ENCODE measurements at places on chromosomes 7 and 10.

GRCh38 chr7:3043544-3044371, at the start of gene CARD11:
CARD11 (minus strand) TSS chr7:3043867; CDS start chr7:2958506, 85,361 bp downstream.
- peak; percentile 50 for DNase-seq

DNA sequence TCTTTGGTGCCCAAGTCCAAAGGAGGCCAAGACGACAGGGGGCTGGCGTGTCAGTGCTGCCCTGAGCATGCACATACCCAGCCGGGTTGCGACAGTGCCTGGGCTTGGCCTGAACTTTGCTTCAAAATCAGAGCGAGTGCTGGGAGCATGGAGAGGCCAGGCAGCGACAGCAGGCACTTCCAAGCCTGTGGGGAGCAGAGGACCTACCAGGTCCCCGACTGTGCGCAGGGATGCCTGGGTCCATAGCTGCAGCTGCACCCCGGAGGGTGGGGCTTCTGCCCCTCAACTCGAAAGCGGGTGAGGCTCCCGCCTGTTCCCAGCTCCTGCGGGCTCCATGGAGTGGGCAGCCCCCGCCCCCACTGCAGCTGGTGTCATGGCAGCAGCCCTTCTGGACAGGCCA, 79.1 kb downstream of the HDAC9 start:
- no peak for DNase-seq

GRCh38 chr10:99528494-99529441, 4.0 kb upstream of the NKX2-3 start:
- no peak for DNase-seq

- DNase-seq: no peak
Measured at GRCh38 chr10:123429706-123430221, 236.4 kb upstream of the GPR26 start.

GRCh38 chr7:101882595-101883564, 65.5 kb downstream of the CUX1 start:
- DNase-seq: no peak

DNA sequence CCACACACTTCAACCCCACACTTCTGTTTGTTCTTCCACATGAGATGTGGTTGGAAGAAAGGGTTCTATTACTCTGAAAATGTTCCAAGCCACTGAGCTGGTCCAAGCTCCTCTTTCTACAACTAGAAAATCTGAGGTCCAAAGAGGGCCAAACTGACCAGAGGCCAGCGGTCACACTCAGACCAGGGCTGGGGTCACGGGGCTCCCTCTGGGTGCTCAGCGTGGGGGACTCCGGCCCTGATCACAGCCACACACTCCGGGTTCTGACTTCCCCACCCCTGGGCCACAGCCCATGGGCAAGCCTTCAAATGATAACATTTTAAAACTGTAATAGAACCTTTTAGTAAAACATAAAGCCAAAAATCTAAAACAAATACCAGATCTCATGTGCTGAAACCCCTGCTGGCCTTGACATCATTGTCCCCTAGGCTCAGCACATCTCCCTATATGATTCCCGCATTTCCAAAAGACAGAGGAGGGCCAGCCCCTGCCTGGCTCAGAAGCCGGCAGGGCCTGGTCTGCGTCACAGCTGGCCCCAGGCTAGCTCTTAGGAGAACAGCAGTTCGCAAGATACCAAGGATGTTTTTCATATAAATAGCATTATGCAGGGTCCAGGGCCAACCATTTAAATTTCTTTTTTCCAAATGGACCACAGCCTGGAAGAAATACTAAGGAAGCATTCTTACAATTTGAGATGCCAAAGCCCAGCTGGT, 3.3 kb downstream of the CRYGN start:
- DNase-seq: no peak

DNA sequence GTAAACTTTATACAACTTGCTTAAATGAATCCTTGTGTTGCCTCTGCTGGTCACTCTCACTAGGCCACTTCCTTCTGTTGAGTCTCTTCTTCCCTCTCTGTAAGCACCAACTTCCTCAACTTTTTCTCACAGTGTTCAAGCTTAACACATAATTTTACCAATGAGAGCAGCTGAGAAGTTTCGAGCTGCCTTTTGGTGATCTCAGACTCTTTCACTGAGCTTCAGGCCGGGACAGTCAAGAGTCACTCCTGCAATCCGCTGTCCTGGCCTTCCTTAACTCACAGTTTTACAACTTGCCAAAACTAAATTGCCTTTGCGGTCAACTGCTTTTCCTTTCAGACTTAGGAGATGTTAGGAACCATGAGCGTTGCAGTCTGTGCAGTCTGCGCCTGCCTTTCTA, 47.4 kb downstream of the PRPF18 start:
- no peak for DNase-seq

- no peak for DNase-seq
Measured at GRCh38 chr10:99979066-99979685, 30.6 kb downstream of the DNMBP start.

GRCh38 chr10:115696747-115697146, 576.3 kb downstream of the GFRA1 start:
- DNase-seq: no peak

DNA sequence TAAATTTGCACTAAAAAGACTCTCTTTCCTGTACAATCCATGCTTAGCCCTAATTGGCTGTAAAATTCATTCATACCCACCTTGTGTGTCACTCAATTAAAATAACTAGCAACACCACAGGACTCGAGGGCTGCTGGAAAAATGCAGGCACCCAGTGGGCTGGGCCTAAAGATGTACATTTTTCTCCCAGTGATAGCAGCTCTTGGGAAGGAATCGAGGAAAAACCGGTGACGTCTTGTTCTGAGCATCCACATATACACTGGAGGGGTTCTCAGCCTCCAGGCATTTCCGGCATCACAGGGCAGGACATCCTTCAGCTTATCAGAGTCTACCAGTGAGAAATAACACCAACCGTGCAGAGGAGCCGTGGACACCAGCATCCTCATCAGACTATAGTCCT, 85.8 kb upstream of the PITRM1 start:
- no peak for DNase-seq

DNA sequence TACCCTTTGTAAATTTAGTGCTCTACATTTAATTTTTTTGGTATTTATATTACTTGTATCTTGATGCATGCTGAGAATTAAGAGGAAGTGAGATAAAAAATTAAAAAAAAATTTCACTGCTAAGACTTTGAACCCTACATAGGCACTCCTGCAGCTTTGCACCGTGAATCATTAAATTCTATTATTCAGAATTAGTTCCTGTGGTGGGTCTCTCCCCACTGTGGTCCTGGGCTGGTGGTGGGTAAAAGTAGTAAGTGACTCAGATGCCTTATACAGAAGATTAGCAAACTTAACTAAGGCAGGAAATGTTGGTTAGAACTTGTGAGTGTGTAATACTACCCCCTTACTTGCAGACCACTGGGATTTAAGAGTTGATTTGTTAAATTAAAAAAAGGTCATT, 72.6 kb downstream of the AP3M1 start:
- no peak for DNase-seq

GRCh38 chr10:88781206-88781605, 21.3 kb upstream of the LIPM start:
- DNase-seq: no peak

GRCh38 chr7:26673271-26673670, 191.1 kb downstream of the SKAP2 start:
- DNase-seq: no peak

GRCh38 chr10:3419719-3420495, 247.3 kb upstream of the PITRM1 start:
- no peak for DNase-seq

DNA sequence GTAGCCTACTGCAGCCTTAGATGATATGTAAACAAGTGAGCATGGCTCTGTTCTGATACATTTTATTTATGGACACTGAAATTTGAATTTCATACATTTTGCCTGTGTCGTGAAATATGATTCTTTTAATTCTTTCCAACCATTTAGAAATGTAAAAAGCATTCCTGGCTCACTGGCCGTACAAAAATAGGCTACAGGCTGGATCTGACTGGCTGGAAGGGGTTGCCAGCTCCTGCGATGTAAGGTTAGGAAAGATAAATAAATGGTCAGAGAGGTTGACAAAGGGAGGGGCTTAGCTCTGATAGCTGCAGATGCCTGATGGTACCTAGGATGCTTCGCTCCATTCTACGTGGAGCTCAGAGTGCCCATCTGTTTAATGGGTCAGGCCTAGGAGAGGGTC, 3.4 kb downstream of the ADCYAP1R1 start:
- no peak for DNase-seq

DNA sequence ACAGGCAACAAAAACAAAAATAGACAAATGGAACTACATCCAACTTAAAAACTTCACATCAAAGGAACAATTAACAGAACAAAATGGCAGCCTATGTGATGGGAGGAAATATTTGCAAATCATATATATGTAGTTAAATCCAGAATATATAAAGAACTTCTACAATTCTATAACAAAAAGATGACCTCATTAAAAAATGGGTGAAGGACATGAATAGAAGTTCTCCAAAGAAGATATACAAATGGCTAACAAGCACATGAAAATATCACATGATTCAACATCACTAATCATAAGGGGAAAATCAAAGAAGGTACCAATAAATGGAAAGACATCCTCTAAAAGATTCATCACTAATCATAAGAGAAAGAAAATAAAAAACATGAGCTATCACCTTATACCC, 416.1 kb downstream of the LRMDA start:
- no peak for DNase-seq

GRCh38 chr7:16822029-16822428, 17.2 kb upstream of the AGR2 start:
- no peak for DNase-seq

DNA sequence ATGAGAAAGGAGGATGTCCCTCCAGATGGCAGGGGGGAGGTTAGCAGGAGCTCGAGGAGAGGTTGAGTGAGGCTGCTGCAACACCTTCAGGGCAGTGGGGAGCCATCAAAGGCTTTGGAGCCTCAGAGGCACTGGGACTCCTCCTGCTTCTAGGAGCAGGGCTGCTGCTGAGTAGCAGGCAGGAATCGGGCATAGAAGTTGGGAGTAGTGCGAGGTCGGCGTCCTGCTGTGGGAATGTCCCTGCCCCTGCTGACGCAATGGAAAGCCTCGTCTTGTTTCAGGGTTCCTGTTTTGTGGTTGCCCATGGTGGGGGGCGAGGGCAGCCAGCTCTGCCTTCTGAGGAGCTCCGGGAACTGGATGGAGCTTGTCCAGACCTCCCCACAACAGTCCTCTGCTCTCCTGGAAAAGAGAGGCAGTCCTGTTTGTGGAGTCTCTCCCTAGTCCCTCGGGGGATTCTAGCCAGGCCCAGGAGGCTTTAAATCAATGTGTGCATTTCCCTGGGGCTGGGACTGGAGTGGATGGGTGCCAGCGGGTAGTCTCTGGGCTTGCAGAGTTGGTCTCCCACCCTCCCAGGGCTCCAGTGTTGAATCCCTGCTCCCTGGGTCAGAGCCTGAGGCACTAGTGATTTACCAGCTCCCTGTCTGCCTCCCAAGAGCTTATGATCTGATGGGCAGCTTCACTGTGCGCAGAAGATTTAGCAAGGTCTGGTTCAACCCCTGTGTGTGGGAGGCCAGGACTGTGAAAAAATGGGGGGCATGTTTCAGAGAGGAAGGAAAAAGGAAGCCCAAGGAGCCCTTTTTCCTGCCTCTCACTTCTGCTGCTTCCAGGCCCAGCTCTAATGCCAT, 98.7 kb upstream of the PPIF start:
- no peak for DNase-seq

GRCh38 chr7:81705206-81705605, 64.6 kb downstream of the HGF start:
- DNase-seq: no peak

DNA sequence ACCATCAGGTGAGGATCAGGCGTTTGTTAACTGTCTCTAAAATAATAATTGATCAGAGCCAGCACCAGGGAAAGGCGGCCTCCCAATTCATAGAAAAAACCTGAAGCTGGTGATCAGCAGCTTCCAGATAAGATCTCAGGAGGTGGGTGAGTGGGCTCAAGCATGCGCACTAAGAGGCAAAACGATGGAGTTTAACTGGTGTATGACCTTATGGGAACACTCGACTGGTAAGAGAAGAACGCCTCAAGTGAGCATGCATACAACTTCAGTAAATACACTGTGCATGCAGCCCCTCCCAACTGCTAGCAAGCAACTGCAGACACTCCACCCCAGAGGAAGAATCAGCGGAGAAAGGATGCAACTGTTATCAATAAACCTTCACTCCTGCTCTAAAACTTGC, 18.1 kb downstream of the RAPGEF5 start:
- DNase-seq: no peak

DNA sequence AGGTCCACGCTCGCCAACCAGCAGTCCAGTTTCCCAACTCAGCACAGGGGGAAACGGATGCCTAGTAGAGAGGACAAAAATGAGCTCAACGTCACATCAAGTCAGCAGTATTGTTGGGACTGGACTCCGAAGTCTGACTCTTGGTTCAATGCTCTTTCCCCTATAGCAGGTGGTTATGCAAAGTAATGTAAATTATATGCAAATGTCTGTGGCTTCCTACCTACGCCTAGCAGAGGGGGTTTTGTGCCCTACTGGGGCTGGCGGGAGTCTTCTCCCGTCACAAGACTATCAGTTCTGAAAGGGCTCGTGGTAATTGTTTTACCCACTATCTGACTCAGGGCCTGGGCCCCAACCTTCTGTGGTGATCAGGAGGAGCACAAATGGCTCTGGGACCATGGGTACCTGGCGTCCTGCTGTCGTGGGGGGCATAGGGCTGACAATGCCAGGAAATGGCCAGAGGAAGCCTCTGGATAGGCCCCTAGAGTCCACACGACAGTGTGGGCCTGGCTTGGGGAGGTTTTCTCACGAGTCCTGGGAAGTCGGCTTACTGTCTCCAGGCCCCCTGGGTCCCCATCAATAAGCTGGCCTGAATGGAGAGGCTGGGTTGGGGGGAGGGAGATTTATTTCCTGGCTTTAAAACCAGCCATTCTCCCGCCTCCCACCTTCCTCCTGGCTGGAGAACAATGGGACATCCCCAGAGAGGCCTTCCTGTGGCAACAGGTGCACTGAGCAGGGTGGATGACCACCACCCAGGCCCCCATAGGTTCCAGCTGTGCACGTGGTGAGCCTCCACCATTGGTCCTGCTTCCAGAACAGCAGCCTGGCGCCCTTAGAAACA, 41.8 kb downstream of the UNC5B start:
- no peak for DNase-seq

GRCh38 chr7:40808378-40808942, 673.7 kb downstream of the SUGCT start:
- DNase-seq: no peak

GRCh38 chr7:76261931-76262330, 40.5 kb upstream of the HSPB1 start:
- DNase-seq: no peak

GRCh38 chr7:117092785-117093184, 139.5 kb downstream of the ST7 start:
- DNase-seq: no peak

DNA sequence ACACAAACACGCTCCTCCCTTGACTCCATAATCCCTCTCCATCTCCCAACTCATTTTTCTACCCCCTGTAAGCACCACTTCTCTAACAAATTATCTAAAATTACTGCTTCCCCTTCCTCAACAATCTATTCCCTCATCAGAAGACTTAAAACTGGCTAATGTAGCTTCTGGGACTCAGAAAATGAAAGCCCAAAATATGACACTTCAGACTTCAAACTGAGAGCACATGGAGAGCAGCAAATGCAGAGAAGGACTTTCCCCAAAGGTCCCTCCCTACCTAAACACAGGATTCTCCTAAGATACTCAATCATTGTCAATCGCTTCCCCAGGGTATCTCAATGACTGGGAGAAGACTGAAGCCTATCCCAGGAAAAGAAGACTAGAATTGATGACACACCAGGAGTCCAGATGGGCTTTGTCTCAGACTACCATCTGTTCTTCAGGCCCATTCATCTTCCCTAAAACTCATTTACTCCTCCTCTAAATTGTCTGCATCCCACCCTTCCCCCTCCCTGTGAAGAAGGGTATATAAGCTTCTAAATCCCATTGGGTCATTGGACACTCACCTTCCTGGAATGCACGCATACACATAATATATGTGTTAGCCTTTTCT, 39.2 kb downstream of the ST8SIA6 start:
- DNase-seq: no peak

GRCh38 chr7:54858008-54858692, 99.1 kb upstream of the SEC61G start:
- DNase-seq: no peak

Measured in T-cell (primary cell).